Inflammatory macrophage treated with lipopolysaccharide for 1 hour (primary cell): ENCODE measurements at places on chromosomes 4 and X.
A peak's percentile ranks its signal among the peaks of the same experiment; 100 is the strongest.

- peak; percentile 60 for DNase-seq
Measured at GRCh38 chrX:74550295-74550802, 64.1 kb downstream of the RLIM start.

DNA sequence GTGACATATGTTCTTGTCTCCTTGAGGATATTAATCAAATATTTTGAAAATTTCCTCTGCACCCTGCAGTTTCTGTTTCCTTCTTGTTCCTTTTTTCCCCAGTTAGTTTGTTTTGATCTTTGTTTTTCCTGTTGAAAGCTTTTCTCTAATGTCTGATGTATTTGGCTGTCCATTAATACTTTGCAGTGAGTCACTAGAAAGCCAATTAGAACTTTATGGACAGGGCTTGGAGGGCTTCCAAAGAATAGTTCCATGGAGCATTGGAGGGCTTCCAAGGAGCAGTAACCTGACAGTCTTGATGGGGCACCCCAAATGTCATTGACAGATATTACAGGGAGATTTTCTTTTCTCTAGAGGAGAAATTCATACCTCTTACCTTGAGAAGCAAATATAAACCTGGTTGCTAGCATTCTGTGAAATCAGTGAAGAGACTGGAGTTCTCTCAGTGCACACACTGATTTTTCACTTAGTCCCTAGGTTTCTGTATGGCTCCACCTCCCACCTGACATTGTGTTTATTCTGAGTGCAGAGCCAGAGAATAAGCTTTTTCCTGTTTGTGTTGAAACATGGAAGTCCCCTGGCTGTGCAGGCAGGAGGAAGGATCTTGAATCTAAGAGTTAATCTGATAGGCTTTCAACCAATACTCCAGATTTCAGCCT is 26.5 kb downstream of the SPARCL1 start:
- peak; percentile 1 for DNase-seq

DNA sequence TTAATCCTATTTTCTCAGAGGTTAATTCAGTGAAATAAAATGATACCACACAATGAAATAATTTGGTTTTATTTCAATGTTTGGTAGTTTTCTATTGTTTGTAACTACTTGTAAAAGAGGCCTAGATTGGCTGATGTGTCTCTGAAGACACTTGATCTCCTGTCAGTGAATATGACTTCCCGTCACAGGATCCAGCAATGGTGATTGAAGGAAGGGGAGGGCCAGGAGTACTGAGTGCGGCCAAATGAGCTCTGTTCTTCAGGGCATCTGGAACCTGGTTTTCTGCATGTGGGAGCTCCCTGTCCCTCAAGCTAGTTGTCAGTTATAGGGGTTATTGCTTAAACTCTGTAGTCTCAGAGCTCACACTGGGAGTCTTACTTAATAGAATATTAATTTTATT is 86.5 kb upstream of the OTUD4 start:
- DNase-seq: no peak

DNA sequence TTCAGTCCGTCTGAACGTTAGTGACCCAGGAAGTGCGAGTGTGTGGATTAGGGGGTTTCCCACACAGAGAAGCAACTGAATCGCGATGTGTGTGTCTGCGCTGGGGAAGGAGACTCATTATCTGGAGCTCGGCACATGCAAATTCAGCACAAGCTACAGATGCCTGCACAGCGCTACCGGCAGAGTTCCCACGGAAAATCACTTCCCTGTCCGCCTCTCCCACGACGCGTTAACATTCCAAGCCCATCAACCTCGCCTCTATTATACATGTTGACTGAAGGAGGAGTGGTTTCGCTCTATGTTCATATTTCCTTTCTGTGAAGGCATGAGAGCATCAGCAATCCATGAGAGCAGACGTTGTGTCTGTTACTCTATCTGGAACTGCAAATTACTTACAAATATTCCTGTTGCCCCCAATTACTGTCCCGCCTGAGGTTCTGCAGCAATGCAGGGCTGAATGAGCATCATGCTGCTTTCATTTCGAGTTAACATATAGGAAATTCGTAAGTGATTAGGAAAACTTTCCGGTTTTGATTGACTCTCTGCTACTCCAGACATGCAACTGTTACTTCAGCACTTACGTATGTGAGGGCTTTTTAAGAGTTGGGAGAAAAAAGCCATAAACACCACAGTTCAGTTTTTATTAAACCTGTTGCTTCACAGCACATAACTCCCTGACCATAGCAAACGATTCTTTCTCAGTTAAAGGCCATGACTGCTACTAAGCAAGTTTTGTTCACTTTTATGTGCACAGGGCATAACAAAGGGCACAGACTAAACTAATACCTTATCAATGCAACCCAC is 15.0 kb upstream of the MTNR1A start:
- no peak for DNase-seq

DNA sequence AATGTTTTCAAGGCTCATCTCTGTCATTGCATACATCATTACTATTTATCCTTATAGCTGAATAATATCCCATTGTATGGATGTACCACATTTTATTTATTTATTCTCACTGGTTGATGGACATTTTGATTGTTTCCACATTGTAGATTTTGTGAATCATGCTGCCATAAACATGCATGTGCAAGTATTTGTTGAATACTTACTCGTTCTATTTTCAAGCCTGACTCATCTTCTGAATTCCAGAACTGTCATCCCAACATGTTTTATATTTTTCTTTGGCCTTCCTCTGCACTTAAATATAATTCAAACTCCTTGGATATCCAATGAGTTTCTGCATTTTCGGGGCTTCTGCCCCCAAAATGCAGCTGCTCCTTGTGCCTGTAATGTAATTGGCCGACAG is 77.6 kb downstream of the MXRA5 start:
- DNase-seq: no peak
